GF-D8 (cell line): ENCODE measurements at places on chromosomes 1 and 21.

DNA sequence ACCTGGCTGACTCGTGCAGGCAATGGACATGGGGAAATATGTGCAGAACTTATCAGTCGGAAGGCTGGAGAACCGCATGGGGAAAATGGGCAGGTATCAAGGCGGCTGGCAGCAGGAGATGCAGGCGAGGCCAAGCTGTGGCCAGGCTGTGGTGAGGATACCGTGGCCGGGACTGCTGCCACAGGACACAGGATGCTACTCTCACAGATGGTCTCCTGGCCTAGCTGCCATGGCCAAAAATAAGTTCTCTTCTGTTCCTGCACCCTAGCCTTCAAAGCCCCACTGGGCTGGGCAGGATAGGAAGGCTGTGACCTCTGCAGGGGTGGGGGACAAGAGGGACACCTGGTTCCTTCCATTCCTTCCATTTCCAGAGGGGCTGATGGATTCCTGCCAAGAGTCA is 26.4 kb downstream of the TEX35 start:
- no peak for DNase-seq

- DNase-seq, result no peak
Measured at GRCh38 chr1:169892927-169893644, 610 bp downstream of the SCYL3 start.

DNA sequence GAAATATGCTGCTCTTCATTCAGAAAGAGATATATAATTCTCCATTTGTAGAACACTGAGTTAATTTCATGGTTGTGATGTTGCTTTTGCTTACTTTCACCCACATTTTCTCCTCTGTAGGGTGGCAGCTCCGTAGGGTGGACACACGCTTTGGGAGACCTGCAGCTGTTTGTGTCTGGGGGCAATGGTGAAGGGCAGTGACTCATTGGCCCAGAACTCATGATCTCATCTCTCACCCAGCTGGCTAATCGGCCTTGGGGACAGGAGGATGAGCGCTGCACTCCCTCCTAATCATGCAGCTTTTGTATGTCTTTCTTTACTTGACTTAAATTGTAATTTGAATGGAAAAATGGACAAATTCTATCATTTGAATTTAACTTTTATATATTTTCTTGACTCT is 9.6 kb downstream of the DISC1 start:
- DNase-seq, result no peak

DNA sequence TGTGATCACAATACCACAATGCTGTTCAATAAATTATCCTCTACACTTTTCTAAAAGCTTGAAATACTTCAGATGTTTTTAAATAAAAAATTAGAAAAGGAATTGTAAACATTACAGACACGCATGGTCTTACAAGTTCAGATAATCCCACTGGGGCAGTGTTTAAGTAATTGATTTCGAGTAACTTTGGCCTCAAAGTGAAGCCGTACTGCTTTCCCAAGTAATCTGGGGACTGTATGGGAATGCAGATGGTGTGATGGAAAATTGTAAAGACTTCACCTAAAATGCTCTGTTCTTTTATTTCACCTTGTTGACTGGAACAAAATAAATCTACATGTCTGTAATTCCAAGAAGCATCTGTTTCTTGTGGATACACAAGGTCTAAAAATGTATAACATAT is 401.7 kb upstream of the LYPLAL1 start:
- no peak for DNase-seq

DNA sequence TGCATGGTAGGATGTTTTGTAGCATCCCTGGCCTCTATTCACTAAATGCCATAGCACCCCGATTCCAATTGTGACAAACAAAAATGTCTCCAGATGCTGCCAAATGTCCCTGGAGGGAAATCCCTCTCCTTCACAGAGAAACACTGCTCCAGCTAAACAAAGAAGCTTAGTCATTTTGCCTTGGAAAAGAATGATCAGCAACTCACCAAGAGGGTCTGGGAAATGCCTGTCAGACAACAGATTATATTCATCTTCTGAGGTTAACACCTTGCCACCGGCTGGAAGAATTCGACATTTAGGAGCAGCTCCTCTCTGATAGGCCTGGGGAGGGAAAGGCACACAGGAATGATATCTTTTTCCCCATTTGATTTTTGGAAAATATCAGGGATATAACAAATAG is 84.4 kb downstream of the NIBAN1 start:
- DNase-seq, result no peak

GRCh38 chr21:42580793-42581321 is 67.2 kb downstream of the SLC37A1 start:
- DNase-seq, result no peak

GRCh38 chr1:172510479-172510878 is 22.5 kb upstream of the SUCO start:
- DNase-seq, result no peak

DNA sequence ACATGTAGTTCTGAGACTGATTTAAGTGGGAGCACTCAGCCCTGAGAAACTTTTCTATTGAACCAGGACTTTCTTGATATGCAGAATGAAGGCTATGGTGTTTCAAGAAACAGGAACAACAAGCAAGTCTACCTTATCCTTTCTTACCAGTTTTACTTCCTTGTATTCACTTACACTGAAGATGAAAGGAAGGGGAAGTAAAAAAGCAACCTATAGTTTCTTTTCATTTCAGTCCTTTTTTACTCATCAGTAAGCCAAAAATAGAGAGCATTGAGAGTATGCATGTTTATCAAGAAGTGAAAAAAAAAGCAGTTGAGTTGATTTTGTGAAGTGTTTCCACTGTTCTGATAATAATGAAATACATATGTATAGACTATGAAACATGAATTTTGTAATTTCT is 1010.3 kb downstream of the AMY1C start:
- no peak for DNase-seq

DNA sequence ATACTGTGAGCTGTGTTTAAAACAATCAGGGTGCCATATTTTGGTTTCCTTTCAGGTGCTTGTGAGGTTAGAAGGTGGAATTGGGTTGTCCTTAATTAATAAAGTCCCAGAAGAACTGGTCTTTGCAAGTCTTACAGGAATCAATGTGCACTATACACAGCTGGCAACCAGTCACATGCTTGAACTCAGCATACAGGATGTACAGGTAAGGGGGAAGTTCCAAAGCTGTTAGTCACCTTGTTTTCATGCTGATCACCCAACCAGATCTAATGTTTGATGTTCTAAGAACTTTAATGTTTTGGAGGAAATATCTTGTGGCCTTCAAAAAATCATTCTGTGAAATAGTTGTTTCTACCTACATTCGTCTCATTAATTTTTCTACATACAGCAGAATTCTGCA is 156.3 kb downstream of the VPS13D start:
- DNase-seq, result no peak

DNA sequence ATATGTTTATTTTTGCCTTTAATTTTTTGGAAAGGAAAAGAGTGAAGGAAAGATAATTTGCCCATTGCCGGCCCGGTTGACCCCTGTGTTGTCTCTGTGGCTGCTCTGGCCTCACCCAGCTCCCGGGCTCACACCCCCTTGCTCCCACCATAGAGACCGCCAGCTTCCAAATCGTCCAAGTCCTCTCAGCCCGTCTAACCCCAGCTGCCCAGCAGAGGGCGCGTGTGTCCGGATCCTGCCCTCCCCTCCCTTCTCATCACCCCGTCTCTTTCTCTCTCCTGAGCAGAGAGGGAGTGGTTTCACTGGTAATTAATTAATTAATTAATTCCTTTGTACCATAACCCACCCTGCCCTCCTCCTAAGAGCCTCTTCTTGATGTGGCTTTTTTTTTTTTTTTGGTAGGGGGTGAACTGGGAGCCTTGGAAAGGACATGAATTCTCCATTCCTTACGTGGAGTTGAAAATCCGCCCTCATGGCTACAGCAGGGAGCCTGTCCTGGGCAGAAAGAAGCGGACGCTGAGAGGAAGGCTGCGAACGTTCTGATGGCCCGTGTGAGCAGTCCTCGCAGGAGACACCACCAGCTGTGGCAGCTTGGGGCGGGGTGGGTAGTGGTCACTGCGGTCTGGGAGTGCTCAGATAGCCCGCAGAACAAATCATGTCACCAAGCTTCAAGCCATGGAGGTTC is 45.9 kb downstream of the KIAA0040 start:
- no peak for DNase-seq

DNA sequence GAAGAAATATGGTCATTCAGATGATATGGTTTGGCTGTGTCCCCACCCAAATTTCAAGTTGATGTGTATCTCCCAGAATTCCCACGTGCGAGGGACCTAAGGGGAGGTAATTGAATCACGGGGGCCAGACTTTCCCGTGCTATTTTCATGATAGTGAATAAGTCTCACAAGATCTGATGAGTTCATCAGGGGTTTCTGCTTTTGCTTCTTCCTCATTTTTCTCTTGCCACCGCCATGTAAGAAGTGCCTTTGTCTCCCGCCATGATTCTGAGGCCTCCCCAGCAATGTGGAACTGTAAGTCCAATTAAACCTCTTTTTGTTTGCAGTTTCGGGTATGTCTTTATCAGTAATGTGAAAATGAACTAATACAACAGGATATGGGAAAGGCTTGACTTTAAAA is 1.4 kb upstream of the DPM3 start:
- no peak for DNase-seq

GRCh38 chr1:209432443-209432825 is 151.1 kb upstream of the CAMK1G start:
- no peak for DNase-seq

GRCh38 chr21:33875026-33875695 is 40.4 kb downstream of the ATP5PO start:
- no peak for DNase-seq

DNA sequence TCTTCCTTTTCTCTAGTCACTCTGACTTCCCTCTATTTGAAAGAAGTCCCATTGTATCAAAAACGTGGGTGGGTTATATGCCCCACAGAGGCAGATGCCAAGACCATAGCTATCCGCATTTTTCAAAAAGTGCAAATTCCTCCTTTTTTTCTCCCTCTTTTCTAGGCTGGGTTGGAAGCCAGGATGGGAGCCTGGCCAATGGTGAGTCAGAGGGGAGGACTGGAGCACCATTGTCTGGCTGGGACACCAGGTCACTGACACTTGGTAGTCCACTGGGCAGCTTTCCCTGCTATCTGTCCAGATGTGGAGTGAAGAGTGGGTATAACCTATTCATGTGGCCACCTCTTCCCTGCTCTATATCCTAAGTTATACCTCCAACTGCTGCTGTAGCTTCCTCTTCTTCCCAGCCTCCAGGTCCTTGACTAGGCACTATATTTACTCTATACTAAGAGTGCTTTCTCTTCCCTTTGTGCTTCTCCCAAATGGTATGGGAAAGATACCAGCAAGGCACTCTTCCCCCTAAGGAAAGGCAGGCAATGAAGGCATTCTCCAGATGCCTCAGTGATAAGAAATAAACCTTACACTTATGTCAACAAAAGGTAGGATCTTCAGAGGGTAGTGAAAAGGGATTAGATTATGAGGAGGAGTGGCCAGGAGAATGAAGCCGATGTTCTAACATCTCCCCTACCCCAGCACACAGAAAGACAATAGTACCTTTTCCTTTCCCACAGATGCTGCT is 12.9 kb downstream of the PI4KB start:
- no peak for DNase-seq

- no peak for DNase-seq
Measured at GRCh38 chr1:104526158-104526795, 776.6 kb downstream of the AMY1C start.

DNA sequence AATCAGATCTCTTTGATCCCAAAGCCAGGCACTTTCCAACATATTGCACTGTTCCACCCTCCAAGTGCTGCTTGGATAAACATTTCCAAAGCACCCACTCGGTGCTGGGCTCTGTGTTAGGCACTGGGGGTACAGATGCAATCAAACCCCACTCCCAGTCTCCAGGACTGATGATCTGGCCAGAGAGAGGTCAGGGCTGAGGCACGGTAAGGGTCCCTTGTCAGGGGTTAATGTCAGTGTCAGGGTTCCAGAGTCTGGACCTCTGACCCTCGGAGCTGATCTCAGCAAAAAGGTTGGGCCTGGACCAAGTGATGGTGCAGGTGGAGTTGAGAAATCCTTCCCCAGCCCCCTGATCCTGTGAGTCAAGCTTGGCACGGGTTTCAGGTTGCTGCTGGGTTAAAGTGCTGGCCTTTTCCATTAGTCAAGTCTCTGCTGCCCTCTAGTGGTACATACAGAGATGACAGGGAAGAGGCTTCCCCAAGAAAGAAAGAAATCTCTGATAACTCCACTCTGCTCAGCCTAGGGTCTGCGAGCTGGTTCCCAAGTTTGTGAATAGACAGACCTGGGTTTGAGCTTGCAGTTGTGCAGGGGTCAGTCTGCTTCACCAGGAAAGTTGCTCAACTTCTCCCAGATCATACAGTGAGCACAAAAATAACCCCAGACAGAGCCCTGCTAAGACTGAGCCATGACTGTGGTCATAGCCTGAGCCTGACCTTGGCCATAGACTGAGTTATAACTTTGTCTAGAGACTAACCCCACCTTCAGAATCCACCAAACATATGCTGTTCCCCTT is 74.6 kb downstream of the DMRTA2 start:
- no peak for DNase-seq

- DNase-seq, result no peak
Measured at GRCh38 chr1:230609208-230609607, 33.1 kb upstream of the COG2 start.

GRCh38 chr1:14606632-14607031 is 8.1 kb downstream of the KAZN start:
- no peak for DNase-seq
